ENCODE measurements at places on chromosomes 12 and 14. TPM values are rescaled to one million over a fixed set of nuclear protein-coding genes. Genes with fewer than 3 reads are reported as not detected.

DNA sequence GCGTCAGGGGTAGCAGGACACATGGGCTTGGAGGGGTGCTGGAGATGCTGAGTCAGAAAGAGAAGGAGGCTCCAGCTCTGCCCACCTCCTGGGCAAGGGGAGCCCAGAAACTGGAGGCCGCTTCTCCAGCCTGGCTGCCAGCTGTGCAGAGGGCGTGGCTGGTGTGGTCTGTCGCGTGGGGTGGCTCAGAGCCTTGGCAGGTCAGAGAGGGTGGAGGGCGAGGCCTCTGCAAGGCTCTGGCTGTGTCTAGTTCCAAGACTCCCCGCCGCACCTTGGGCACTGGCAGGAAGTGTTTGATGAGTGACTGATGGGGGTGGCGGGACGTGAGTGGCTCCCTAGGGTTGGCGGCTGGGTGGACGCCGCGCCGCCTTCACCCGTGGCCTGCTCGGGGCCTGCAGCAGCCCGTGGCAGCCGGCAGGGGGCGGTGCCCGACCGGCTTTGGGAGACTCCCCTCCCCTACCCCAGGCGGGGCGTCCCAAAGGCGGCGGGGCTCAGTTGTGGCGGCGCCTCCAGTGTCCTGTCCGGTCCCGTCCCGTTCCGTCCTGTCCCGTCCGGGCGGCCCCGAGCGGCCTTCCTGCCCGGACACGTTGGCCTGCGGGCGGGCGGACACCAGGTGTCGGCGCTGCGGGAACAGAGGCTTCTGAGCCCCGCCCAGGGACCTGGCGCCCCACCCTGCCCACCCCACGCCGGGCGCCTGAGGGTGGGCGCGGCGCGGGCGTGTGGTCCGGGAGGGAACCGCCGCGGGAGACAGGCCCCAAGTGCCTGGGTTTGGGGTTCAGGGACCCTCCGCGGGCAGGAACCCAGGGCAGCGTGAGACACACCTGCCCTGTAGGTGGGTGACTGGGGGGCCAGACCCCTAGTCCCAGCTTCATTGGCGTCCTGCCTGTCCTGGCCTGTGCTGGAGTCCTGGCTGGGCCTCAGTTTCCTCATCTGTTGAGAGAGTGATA lies 39.7 kb downstream of the KRT80 start:
- no peak overlapping the region for H3K27ac ChIP-seq
- peak overlapping the region; percentile 9 for H3K4me3 ChIP-seq
- peak; percentile 58 for DNase-seq
- H3K4me1 ChIP-seq: no peaks in the 10 kb centered on the region
- no peaks in the 10 kb centered on the region for H3K36me3 ChIP-seq

DNA sequence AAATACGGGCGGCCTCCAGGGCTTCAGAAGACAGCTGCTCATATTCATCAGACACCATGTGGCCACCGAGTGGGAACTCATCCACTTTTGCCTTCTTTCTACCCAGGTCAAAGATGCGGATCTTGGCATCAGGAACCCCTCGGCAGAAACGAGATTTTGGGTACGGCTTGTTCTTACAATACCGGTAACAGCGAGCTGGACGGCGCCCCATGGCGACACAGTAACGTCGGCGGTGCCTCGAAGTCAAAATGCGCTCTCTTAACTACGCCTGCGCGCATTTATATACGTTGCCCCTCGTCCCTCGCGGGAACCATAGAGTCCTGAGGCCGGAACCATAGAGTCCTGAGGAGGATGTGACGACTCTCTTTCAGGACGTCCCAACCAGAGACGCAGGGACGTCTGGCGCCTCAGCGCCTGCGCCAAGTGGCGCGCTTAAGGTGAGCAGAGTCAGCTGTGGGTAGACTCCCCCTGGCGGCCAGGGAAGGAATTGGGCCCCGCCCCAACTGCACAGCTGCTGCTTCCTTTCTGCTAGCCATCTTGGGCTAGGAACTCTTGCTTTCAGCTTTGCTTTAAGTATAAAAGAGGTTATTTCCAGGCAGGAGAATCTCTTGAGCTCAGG lies at the start of gene RPL10L:
Gene RPL10L (minus strand): TSS at position 256 of the 619 bp plus-strand sequence. CDS start 45 bp downstream, at position 211.
- H3K27ac ChIP-seq: no peak within 1 kb of the TSS
- H3K27me3 ChIP-seq: no peaks in the 10 kb centered on the region
- H3K4me1 ChIP-seq: no peaks in the 10 kb centered on the region
- no peak within 1 kb of the TSS for H3K4me3 ChIP-seq
- H3K36me3 ChIP-seq: no peaks in the 10 kb centered on the region

DNA sequence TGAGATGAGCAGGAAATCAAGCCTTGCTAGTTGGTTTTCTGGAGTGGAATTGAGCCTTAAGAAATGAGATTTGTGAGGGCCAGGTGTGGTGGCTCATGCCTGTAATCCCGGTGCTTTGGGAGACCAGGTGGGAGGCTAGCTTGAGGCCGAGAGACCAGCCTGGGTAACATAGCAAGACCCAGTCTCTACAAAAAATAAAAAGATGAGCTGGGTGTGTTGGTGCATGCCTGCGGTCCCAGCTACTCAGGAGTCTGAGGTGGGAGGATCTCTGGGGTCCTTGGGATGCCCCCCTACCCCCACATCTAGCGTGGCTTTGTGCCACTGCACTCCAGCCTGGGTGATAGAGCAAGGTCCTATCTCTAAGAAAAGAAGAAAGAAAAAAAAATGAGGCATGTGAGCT lies 104.2 kb upstream of the RTL1 start:
- H3K4me3 ChIP-seq: no peak overlapping the region
- no peak for DNase-seq
- H3K4me1 ChIP-seq: no peaks in the 10 kb centered on the region
- H3K27me3 ChIP-seq: no peaks in the 10 kb centered on the region

GRCh38 chr12:13890943-13891342 lies 90.5 kb downstream of the GRIN2B start:
- no peaks in the 10 kb centered on the region for H3K27me3 ChIP-seq
- no peaks in the 10 kb centered on the region for H3K4me1 ChIP-seq
- H3K36me3 ChIP-seq: no peaks in the 10 kb centered on the region
- no peak overlapping the region for H3K27ac ChIP-seq
- no peak for DNase-seq

- no peak overlapping the region for H3K4me3 ChIP-seq
- no peaks in the 10 kb centered on the region for H3K36me3 ChIP-seq
- H3K27me3 ChIP-seq: no peaks in the 10 kb centered on the region
- DNase-seq: no peak
These were observed 58.1 kb upstream of the RMST start for GRCh38 chr12:97404543-97404942.

- no peak for DNase-seq
- H3K4me3 ChIP-seq: no peak overlapping the region
- H3K36me3 ChIP-seq: no peaks in the 10 kb centered on the region
- no peaks in the 10 kb centered on the region for H3K27me3 ChIP-seq
These were observed 63.4 kb downstream of the DACT1 start for GRCh38 chr14:58701156-58701555.

DNA sequence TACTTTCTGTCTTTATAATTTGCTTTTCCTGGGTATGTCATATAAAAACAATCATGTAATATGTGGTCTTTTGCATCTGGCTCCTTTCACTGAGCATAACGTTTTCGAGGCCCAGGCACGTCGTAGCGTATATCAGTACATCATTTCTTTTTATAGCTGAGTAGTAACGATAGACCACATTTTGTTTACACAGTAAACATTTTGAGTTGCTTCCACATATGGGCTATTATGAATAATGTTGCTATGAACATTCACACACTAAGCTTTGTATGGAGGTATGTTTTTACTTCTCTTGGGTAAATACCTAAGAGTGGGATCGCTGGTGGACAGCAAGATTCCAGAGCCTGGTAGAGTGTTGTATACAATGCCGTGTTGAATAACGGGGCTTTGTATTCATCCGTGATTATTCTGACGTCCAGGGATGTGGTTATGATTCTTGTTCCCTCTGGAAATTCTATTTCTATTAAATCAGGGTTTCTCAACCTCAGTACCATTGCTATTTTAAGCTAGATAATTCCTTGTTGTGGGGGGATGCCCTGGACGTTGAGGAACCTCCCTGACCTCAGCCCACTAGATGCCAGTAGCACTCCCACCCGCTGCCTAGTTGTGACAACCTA lies 38.9 kb upstream of the CIT start:
- no peak overlapping the region for H3K27ac ChIP-seq
- H3K4me3 ChIP-seq: no peak overlapping the region
- H3K27me3 ChIP-seq: no peaks in the 10 kb centered on the region

DNA sequence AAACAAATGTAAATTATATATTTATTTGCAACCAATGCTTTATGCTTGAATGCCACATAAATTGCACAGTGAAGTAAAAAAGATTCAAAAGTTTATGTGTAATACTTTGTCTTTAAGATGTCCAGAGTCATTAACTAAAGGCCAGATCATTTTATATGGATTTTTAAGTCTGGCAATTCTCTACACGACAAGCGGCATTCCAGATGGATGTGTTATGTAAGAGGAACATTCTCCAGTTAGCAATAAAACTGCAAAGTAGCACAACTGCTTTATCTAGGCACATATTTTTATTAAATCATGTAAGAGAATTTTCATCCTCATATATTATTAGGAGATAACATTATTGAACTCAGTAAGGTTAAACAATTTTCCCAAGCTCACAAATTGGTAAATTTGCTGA lies 1717.7 kb upstream of the SEL1L start:
- H3K4me3 ChIP-seq: no peak overlapping the region
- H3K27me3 ChIP-seq: no peaks in the 10 kb centered on the region
- no peaks in the 10 kb centered on the region for H3K36me3 ChIP-seq
- no peaks in the 10 kb centered on the region for H3K4me1 ChIP-seq
- H3K27ac ChIP-seq: no peak overlapping the region

Gene TAS2R50
- 5.8 TPM for total RNA-seq

Gene LMNTD1
- not detected for total RNA-seq

Gene CLEC4D
- total RNA-seq: not detected

Gene CSAD
- total RNA-seq: 47.0 TPM

Gene YEATS4
- 18.5 TPM for total RNA-seq

Gene TRIM9
- total RNA-seq: 3.9 TPM

Gene FAM181A
- not detected for total RNA-seq

Gene PZP
- not detected for total RNA-seq
